ENCODE measurements at places on chromosomes 2 and 18. TPM values are rescaled to one million over a fixed set of nuclear protein-coding genes. Genes with fewer than 3 reads are reported as not detected.

The KCNJ3 gene
- total RNA-seq, result 0.05 TPM

GRCh38 chr2:187853381-187853791 is 299.2 kb upstream of the TFPI start:
- no peak for DNase-seq

- DNase-seq, result no peak
These were observed 90.2 kb upstream of the ARHGAP28 start for GRCh38 chr18:6639305-6639704.

The PLEKHH2 gene
- 2.1 TPM for total RNA-seq

The TEX44 gene
- not detected for total RNA-seq

- no peak for DNase-seq
These were observed 210.9 kb downstream of the DYM start for GRCh38 chr18:49249521-49249920.

- DNase-seq, result no peak
These were observed 112.0 kb upstream of the FOSL2 start for GRCh38 chr2:28280619-28281018.

DNA sequence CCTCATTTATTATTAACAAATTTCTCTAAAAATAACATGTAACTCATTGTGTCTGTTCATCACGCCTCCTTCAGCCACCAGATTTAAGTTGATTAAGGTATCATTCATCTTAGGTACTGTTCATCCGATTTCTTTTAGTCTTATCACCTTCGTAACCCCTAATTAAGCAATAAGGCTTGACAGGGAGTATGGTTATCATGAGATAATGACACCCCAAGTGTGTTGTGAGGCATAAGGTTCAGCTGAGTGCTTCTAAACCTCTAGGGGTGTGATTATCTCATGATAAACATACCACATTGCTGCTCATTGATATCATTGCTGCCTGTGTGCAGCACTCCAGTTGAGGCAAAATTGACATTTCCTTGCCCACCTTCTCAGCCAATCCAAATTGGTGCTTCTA is 158.9 kb upstream of the BOD1L2 start:
- DNase-seq, result no peak

The DTNB gene
- 28.9 TPM for total RNA-seq

The TUBA4B gene
- total RNA-seq, result not detected

The ALPI gene
- not detected for total RNA-seq

DNA sequence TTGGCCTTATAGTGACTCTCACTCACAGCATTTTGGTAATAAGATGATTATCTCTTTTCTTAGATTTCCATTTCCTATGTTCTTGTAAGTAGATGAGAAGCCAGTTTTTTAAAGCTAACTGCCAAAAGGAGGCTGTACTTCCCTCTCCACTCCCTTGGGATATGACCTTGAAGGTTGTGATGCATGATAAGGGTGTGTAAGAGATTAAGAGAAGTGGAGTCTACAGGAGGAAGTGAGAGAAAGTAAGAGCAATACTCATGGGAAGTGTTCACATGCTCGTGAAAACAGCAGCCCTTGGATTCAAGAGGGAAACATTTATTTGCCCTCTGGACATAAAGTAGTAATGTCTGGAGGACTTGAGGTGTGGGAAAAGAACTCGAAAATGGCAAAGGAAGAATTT is 171.5 kb downstream of the EVA1A start:
- no peak for DNase-seq

GRCh38 chr2:230658877-230659652 is 53.6 kb upstream of the CAB39 start:
- no peak for DNase-seq

DNA sequence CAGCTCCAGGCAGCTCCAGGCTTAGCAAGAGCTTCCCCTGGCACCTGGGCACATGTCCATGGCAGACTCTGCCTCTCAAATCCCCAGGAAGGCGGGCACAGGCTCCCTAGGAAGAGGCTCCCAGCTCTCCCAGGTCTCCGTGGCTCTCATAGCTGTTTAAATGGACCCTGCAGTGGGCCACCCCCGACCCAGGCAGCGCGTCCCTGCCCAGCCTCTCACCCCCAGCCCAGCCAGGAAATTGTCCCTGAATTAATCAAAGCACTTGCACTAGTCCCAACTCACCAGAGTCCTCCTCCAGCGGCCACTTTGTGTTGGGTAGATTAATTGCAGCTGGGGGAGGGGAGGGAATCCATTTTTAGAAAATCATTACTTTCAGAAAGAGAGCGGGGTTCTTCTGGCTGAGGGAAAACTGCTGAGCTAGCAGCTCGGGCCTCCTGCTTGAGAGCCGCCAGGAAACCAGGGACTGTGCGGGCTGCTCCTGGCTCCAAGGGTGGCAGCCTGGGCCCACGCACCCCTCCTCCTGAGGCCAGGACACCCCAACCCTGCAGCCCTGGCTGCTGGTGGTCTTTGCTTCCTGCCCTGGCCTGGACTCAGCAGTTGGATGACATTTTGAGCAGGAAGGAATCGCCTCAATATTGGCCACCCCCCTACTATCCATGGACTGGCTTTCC is 36.0 kb downstream of the SMAD7 start:
- no peak for DNase-seq

The TSPYL6 gene
- not detected for total RNA-seq

DNA sequence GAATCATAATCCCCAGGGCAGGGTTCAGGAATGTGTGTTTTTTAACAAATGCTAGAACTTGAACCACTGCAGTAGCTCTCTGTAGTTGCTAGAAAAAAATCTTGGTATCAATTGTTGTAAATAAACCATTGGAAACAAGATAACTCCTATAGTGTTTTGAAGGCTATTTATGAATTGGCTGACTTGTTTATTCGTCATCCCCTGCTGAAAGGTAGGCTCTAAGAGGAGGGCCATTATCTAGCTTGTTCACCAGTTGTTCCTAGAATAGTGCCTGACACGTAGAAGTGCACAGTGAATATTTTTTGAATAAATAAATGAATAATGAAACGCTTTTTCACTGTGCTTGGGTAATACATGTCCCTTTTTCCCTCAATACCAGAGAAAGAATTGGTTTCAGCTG is 211.4 kb downstream of the BABAM2 start:
- DNase-seq, result no peak

GRCh38 chr18:9730786-9731185 is 22.7 kb downstream of the RAB31 start:
- DNase-seq, result no peak

DNA sequence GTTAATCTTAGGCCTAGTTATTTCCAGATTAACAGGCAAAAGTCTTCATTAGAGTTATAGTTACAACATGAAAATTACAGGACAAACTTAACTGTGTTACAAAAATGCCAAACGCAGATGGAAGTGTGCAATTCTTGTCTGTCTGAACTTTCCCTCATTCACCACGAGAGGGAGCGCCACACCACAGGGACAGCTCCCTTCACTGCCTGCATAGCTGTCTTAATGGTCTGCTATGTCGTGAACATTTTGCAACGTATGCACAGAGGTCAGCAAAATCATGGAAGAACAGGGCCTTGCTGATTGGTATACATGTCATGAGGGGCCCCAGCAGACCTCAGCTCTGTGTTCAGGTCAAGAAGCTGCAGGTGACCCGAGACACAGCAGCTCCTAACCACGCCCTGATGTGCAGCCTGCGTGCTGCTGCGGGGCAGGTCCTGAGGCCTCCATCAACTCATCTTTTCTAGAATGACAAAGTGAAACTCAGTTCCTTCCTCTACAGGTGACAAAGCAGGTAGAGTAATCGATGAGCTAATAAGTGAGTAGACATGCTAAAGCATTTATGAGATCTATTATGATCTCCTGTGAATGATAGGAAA is 78.8 kb upstream of the ATP8B1 start:
- peak; percentile 71 for DNase-seq

The LTBP1 gene
- total RNA-seq, result 30.2 TPM

DNA sequence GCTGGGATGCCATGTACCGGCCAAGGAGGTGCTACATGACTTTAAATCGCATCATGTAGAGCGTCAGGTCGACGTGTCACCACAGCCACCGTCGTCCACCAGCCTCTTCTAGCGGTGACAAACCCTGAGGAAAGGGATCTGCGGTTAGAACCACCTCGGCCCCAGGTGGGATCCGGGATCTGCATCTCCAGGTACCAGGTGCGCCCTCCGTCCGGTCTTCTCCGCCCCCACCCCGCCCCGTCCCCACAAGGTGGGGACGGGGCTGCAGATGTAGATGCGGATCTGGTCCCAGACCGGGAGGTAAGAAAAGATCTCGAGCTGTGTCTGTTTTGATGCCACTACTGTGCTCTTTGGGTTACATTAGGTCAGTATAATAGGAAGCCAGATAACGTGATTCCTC is 38.4 kb downstream of the C1D start:
- no peak for DNase-seq

DNA sequence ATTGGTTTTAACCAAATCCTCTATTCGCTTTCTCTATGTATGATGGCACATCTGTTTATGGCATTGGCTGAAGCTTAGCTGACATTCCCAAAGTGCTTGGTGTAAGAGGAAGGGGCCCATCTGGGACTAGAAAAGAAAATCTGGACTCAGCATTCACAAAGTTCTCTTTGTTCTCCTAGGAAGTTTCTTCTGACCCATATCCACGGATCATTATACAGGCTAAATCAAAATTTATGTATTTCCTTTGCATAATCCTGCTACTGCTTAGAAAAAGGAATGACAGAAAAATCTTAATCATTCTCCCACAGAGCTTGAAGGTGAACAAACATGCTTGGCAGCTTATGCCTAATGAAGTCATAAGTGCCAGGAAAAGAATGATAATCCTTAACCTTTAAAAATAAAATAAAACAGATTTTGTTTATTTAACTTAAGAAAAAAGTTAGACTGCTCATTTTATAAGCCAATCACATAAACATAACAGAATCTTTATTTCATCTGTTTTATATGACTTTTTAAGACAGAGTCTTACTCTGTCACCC is 88.4 kb downstream of the NYAP2 start:
- no peak for DNase-seq

DNA sequence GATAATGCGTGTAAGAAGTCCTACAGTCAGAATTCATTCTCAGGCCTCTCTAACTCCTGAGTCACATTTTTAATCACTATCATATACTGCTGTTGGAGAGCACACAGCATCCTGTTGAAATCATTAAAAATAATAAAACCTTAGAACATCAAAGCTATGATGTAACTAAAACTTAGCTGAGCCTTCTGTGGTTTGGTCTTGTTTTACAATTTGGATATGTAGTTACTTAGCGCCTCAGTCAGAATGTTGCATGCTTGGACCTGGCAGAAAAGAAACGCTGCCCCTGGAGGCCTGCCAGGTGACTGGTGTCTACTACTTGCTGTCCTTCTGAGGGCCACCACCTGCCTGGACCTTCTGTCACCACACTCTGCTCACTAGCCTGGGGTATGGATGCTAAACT is 261.1 kb upstream of the RASGRP3 start:
- DNase-seq, result no peak

DNA sequence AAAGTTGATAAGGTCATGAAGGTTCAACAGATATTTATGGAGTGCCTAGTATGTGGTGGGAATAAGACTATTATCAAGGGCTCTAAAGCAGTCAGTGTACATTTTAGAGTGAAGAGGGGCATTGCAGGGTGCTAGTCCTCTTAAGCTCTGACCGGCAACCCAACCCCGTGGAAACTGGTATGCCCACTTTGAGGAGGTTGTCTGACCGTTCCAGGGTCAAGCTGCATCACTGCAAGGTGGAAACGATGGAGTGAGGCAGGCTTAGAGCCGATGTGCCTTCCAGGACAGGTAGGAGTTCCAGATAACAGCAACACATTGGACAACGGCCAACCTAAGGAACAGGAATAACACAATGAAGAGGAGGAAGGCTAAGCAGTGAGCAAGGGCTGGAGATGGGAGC is 1.4 kb upstream of the UCN start:
- no peak for DNase-seq

The TNFRSF11A gene
- 0.16 TPM for total RNA-seq

GRCh38 chr2:68031542-68032160 is 31.2 kb downstream of the C1D start:
- no peak for DNase-seq

DNA sequence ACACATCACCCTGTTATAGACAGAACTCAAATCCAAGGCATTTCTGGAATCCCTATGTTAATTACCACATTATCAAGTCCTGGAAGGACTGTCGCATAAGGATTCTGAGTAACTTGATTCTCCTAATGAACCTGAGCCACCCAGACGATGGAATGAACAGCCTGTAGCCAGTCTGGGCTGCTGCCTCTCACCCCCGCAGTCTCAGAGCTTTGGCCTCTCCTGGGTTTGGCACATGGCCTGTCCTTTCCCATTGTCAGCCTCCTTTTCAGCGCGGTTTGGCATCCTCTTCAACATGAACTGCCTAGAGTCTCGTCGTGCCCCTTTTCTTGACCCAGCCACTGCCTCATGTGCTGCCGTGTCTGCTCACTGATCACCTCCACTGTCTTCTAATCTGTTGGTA is 147.6 kb downstream of the SLC8A1 start:
- no peak for DNase-seq

DNA sequence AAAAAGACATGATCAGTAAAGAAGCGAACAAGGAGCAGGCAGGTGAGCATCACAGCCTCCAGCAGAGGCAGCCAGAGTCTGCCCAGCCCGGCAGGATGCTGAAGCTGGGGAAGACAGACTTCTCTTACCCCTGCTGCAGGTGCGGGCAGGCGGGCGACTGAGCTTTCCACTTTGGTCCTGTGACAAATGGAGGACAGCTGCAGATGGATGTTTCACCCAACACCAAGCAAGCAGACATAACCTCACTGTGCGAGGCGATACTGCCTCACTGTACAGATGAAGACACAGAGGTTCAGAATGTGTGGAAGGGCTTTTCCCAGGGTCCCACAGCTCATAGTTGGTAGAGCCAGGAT is 251.0 kb downstream of the AFF3 start:
- DNase-seq, result no peak

DNA sequence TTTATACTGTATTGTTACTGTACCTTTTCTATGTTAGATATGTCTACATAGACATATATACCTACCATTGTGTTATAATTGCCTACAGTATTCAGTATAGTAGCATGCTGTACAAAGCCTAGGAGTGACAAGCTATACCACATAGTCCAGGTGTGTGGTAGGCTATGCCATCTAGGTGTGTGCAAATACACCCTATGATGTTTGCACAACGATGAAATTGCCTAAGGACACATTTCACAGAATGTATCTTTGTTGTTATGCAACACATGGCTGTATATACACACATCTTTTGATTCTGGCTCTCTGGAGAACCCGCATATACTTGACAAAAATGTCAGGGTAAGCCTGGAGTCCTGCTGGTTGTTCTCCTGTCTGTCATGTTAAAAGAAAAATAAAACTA is 85.1 kb downstream of the BCL2L11 start:
- DNase-seq, result no peak

DNA sequence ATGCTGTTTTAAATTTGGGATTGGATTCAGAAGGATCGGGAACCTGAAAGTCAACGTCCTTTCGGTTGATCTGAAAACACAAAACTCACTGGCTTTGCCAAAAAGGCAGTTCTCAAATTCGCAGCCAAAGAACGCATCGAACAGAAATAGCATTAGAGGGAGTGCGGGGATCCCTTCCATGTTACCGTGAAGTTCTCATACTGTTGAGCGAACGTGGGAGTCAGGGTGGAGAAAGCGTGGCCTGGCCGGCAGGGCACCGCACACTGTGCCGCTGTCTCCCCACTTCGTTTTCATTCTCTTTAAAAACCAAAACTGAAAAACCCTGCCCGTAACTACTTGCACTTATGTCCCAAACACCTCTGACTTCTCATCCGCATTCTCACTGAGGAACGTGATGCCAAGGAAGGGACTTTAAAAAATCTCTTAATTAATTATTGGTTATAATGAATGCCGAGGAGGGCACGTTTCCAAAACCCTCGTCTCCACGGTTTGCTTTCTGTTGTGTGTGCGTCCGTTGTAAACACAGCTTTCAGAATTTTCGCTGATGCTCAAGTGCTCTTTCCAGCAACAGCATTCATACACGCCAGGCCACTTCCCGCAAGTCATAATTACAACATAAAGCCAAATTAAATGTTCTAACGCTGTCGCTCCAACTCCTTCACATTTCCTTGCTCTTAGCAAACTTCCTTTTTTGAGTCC is 60.9 kb upstream of the TWIST2 start:
- no peak for DNase-seq
